ENCODE measurements at places on chromosomes 6 and 20.

GRCh38 chr20:25084626-25085187, 2.8 kb upstream of the VSX1 start:
- DNase-seq = peak; percentile 44

- DNase-seq = no peak
These were observed 16.2 kb upstream of the BCAS1 start for GRCh38 chr20:54086507-54087039.

GRCh38 chr6:144999127-144999526, 714.0 kb downstream of the UTRN start:
- DNase-seq = no peak

DNA sequence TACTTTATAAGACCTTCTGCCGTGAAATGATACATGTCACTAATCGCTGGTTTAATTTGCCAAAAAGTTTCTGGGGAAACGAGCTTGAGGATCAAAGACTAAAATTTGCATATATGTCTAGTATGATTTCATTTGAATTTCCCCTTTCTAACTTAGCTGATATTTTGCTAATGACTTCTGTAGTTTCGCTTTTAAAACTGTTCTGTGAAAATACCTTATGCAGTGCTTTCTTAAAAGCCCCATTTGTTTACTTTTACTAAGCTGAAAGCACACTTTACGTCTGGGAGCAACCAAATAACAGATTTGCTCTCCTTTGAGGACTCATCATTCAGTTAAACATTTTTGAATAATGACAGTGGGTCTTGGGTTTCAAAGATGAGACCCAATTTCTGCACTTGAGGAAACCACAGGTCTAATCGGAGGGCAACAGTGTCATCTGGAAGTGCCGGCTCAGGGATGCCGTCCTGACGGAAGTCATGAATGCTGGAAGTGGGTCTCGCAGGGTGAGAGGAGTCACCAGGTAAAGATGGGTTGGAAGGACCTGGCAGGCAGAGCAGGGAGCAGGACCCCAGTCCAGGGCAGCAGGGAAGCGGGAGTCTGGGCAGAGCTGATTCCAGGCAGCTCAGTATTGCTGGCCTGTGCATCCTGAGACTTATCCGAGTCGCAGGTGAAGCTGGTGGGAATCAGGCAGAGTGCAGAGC, 33.2 kb downstream of the PLEKHG1 start:
- DNase-seq = no peak

GRCh38 chr6:147209762-147210449, 5.7 kb downstream of the STXBP5 start:
- DNase-seq = no peak

DNA sequence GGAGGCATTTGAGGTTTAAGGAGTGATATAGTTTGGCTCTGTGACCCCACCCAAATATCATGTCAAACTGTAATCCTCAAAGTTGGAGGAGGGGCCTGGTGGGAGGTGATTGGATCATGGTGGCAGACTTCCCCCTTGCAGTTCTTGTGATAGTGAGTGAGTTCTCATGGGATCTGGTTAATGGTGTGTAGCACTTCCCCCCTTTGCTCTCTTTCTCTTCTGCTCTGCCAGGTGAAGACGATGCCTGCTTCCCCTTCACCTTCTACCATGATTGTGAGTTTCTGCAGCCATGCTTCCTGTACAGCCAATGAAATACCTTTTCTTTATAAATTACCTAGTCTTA, 1.7 kb upstream of the HDDC2 start:
- DNase-seq = no peak

GRCh38 chr6:32167761-32168262, 3.4 kb downstream of the EGFL8 start:
- no peak for DNase-seq

- no peak for DNase-seq
These were observed 44.8 kb upstream of the ARHGAP18 start for GRCh38 chr6:129754750-129755149.
